HFFc6 (cell line): ENCODE measurements at places on chromosomes 16 and 17.

GRCh38 chr17:28177351-28177750 is 134.9 kb downstream of the NLK start:
- H3K4me3 ChIP-seq: no peak overlapping the region
- peaks cover 51% of the 10 kb centered on the region for H3K36me3 ChIP-seq
- peaks cover 67% of the 10 kb centered on the region for H3K4me1 ChIP-seq
- no peaks in the 10 kb centered on the region for H3K27me3 ChIP-seq
- H3K27ac ChIP-seq: no peak overlapping the region

- H3K4me1 ChIP-seq: no peaks in the 10 kb centered on the region
- H3K4me3 ChIP-seq: no peak overlapping the region
- no peaks in the 10 kb centered on the region for H3K36me3 ChIP-seq
- DNase-seq: no peak
- H3K27me3 ChIP-seq: peaks cover 4% of the 10 kb centered on the region; the same call in 1 of the 2 replicates
Observed at GRCh38 chr16:49625311-49626065, 230.4 kb downstream of the ZNF423 start.

DNA sequence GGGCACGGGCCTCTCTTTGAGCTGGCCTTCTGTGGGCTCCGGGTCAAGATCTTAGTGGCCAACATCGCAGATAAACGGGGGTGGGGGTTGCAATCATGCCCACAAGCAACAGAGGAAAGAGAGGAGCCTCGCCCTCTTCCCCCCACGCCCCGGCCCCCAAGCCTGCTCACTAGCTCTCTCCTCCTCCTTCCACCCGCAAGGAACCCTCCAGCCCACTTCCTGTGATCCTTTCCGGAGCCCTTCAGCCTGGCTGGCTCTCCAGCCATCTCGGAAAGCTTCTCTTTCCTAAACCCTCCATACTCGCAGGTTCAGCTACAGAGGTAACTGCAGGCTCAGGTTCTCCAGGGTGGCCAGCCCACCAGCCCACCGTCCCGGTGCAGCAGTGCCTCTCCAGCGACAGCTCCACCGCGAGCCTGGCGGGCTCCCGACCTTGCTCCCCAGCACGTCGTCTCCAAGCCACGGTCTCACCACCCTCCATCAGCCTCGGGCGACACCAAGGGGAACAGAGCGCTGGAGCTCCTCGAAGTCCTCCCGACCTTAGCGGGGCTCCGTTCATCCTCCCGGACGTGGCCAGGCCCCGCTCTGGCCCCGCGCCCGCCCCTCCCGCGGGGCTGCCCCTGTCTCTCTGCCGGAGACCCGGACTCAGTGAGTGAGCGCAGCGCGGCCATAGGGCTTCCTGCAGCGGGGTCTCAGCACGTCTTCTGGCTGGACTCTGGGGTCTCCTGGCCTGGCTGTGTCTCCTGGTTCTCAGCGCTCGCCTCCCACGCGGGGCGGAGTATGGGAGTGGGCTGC is 12.9 kb upstream of the ODF4 start:
- H3K4me3 ChIP-seq: peak overlapping the region; percentile 75
- no peak overlapping the region for H3K27ac ChIP-seq
- no peak for DNase-seq
- H3K27me3 ChIP-seq: peaks cover 24% of the 10 kb centered on the region

DNA sequence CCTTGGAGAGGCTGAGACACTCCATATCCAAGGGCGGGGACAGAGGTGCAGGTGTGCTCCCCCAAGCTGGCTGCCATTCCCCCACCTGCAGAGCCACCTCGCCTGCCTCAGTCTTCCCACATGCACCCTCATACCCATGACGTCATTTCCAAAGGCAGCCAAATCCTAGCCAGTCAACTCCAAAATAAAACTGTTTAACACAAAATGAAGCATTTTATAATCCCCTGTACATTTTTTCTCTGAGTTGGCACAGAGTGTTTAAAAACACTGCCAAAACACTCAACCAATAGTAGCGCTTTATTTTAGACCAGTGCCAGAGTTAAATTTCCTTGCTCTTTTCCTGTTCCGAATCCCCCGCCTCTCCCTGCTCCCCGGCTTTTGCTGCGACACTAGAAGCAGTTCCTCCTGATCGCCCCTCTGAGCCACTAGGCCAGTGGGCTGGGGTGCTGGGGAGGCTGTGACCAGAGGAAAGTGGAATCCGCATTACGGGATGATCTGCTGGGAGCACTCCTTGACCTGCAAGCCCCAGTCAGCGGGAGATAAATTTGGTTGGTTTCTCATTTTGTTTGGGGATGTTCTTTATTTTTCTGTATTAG is 139.5 kb downstream of the ZNF423 start:
- no peaks in the 10 kb centered on the region for H3K4me1 ChIP-seq
- no peak for DNase-seq
- no peak overlapping the region for H3K4me3 ChIP-seq
- no peak overlapping the region for H3K27ac ChIP-seq

DNA sequence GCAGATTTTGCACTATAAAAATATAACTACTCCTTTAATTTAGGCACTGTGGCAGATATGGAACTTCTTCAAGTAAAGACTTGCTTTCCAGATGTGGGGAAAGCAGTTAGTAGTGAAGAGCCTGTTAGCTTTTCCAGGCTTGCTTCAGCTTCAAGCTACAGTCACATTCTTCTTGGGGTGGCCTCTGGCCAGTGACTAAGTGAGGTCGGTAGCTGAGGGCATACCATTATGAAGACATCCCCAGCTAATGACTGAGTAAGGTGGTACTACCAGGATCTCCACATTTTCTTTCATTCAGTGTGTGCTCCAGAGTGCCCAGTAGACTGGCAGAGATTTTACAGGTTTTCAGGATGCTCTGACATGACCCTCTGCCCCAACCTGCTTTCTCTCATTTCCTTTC is 167.1 kb upstream of the KIF2B start:
- no peak overlapping the region for H3K27ac ChIP-seq
- H3K36me3 ChIP-seq: no peaks in the 10 kb centered on the region
- H3K4me1 ChIP-seq: no peaks in the 10 kb centered on the region
- DNase-seq: no peak
- H3K27me3 ChIP-seq: no peaks in the 10 kb centered on the region
- no peak overlapping the region for H3K4me3 ChIP-seq
